Esophagus mucosa (tissue), 1 donor: ENCODE measurements at places on chromosomes 1 and 21.

DNA sequence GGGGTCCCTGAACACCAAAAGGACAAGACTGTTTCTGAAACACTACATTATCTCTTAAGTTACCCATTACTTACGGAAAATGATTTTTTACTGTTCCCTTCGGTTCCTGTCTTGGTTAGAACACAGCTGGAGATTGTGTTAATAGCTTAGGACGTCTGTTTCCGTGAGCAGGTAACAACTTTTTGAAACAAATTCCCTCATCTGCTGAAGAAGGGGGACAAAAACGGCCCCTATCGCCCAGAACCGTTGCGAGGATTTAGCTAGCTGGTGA lies 67.8 kb downstream of the SLC35A3 start:
- ATAC-seq = no peak

DNA sequence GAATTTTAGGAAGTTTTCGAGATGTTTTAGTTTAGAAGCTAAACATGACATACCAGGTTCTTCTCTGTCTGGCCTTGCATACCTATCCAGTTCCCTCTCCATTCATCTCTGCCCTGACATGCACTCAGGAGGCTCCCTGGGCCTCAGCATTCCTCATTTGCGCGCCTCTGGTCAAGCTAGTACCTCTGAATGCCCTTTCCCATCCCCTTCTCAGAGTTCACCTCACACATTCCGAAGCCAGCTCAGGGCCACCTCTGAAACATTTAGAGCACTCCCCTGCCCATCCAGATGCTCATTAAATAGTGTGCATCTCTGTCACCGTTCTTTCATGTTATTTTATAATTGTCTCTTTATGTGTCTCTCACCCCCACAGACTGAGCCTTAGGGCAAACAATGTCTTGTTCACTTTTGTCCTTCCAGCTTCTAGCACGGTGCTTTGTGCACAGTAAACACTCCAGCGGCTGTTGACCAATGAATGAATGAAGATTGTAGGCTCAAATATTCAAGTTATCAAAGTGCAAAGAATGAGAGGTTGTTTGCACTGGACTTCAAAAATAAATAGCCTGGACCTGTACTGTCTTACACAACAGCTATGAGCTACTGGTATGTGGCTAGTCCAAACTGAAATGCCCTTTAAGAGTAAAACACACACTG lies 1.2 kb upstream of the DHCR24 start:
- no peak for ATAC-seq

GRCh38 chr1:154453574-154454352 lies 48.3 kb upstream of the TDRD10 start:
- peak; percentile 75 for ATAC-seq

DNA sequence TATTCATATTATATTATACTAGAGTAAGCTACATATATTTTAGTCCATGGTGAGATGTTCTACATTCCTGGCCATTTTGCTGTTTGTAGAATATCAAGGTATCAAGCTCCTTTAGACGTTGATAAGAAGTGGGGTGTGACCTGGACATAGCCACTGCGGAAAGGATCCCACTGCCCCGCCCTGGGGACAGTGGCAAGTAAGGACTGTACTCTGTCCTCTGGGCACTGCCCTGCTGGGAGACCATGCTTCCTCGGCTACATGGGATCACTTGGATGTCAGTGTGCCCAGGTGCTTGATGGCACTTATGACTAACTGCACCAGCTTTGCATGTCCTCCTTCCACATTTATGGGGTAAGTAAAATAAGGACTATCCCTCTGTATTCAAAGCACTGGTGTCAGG lies 46.3 kb upstream of the NTPCR start:
- no peak for ATAC-seq

- no peak for ATAC-seq
These were observed 11.7 kb downstream of the SOD1 start for GRCh38 chr21:31671146-31671716.

- ATAC-seq = no peak
These were observed 17.8 kb downstream of the ABCG1 start for GRCh38 chr21:42236693-42237092.

DNA sequence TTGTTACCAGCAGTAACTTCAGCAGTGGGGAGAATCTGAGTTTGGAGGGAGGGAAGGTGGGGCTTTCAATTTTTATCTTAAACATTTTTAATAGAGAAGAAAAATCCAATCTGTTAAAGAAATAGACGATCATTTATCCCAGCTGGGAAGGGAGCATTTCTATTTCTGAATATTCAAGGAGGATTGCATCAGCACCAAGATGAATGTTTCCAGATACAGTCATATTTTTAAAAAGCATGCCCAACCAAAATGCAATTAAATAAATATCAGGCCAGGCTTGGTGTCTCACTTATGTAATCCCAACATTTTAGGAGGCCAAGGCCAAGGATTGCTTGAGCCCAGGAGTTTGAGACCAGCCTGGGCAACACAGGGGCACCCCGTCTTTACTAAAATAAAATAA lies 1.7 kb upstream of the ATP1A4 start:
- no peak for ATAC-seq

DNA sequence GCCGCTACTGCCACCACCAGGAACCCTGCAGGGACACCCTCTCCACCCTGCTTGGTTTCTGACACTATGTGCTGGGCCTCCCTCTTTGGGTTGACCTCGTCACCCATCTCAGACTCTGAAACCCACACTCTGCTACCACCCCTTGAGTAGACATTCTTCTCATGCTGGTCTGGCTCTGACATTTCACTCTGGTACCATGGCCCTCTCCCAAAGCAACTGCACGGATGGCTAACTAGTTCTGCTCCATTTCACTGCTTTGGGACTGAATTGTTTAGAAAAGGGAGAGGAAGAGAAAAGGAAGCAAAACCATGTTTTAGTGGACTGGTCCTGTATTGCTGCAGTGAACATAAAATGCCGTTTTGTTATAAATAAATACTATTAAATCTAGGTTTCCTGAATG lies 137.8 kb downstream of the KCNK2 start:
- ATAC-seq = no peak

DNA sequence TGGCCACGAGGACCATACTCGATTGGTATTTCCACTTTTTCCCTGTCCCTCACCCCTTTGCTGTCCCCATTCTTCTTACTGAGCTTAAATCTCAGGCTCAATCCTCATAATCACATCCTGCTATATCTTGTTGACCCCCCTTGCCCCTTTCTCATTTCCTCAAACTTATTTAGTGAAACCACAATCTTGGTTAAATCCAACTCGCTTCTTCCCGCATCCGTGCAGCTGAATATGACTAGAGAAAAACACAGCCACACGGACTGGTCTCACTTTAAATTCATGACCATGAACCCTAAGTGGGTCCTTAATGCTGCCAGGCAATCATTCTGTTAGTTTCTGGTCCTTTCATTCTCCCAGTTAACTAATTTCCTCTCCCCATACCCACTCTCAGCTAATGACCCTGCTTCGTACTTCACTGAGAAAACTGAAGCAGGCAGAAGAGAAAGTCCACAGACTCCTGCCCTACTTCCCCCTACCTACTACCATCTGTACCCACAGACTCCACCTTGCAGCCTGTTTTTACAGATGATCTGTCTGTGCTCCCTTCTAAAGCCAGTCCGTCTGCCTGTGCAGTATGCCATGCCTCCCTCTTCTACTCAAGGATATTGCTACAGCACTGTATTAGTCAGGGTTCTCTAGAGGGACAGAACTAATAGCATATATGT lies 96.8 kb upstream of the LMO4 start:
- ATAC-seq = no peak

- ATAC-seq = peak; percentile 73
These were observed 34.7 kb downstream of the RGSL1 start for GRCh38 chr1:182484531-182485257.

DNA sequence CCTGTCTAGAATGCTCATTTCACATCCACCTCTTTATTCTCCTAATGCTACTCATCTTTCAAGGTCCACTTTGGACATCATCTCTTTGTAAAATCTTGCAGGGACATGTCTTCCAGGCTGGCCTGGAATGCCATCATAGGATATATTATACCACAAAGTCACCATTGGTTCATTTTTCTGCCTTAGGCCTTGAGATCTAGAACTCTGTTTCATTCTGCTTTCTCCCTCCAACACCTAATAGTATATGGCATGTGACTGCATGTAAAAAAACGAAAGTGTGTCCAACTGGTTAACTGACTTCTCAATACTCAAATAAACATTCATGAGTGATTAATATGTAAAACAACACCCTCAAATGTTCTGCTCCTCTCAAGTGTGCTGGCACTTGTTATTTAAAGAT lies 84.1 kb downstream of the RGS2 start:
- ATAC-seq = peak; percentile 78

DNA sequence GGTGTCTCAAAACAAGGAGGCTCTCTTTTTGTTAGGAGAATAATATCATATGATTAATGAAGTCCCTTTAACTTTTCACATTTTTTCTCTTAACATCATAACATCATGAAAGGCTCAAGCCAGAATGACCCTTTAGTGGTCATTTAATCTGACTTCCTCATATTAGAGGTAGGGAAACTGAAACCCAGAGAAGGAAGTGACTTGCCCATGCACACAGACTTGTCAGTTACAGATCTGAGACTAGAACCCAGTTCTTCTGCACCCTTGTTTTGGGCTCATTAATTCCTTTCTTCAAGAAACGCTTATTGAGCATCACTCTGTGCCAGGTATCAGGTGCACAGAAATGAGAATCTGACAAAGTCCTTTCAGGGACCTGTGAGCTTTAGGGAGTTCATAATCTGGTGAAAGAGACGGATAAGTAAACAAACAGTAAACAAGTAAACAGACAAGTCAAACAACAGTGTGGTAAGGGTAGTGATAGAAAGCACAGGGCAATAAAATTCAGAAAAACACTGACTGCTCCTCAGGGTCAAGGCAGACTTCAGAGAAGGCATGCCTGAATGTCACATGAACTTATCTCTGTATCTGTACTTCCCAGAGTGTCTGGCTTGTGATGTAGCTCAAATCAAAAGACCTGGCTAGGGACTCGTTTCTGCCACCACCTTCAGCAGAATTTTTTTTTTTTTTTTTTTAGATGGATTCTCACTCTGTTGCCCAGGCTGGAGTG lies 38.3 kb upstream of the OSBPL9 start:
- peak; percentile 22 for ATAC-seq

GRCh38 chr1:201361652-201362504 lies 15.6 kb downstream of the TNNT2 start:
- peak; percentile 74 for ATAC-seq

DNA sequence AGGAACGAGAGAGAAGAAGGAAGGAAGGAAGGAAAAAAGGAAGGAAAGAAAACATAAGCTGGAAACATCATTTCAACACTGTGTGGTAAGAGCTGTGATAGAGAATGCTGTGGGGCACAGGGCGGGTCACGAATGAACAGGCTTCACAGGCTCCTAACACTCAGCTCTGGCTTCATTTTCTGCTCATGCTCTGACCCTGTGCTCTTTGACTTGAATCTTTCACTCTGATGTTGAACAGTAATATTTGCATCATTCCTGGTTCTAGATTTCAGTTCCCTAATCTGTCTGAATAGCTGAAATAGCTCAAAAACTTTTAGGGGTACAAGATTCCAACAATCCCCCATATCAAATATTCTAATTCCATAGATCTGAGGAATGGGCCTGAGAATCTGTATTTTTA lies 207.3 kb downstream of the LHX8 start:
- no peak for ATAC-seq

GRCh38 chr1:65626003-65626402 lies 166.7 kb upstream of the PDE4B start:
- no peak for ATAC-seq

GRCh38 chr1:178495741-178496409 lies 889 bp downstream of the CLEC20A start:
- no peak for ATAC-seq

DNA sequence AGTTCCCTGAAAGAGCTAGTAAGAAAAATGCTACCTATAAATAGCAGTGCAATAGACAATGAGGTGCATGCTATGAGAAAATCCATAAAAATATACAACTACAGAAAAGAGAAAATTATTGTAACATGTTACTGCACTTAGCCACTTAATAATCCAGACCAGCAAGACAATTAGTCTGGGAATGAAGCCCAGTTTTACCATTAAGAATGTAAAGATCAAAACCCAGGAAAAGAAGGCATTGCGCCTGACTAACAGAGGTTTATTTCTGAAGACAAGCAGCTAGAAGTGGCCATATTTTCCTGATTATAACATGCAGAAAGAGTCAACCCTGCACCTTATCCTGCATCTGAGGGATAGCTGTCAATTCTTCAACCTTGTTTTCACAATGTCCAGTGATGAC lies 276.4 kb upstream of the PRMT6 start:
- no peak for ATAC-seq

- no peak for ATAC-seq
These were observed 157.9 kb downstream of the CASZ1 start for GRCh38 chr1:10638559-10639005.

DNA sequence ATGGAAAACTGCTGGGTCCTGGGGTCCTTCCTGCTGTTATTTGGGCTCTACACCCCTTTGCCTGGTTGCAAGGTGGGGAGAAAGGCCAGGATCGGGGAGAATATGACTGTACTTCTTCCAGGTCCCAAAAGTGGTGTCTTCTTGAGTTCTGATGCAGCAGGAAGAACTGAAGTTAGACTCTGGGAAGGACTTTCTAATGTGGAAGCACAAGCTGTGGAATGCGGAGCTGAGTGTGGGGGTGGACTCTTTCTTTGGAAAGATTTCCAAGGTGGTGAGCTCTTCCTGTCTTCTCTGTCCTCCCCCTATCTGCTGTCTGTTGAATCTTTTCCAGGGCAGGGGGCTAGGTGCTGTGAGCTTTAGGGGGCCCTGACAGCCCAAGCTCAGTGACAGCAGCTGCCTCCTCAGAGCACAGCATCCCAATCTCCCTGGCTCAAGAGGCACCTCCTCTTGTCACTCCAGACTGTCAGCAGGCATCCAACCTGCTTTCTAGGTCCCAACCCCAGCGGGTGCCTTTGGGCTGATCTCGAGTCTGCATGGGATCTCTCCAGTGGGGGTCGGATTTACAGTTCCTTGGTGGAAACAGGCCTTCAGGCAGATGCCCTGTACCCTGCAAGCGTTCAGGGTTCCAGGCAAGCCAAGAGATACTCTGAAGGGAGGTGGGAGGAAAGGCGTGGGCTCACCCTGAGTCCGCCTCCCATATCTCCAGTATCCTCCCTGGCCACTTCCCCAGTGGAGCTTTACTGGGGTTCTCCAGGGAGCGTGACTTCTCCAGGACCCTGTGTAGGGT lies 23.2 kb downstream of the ADORA1 start:
- no peak for ATAC-seq

DNA sequence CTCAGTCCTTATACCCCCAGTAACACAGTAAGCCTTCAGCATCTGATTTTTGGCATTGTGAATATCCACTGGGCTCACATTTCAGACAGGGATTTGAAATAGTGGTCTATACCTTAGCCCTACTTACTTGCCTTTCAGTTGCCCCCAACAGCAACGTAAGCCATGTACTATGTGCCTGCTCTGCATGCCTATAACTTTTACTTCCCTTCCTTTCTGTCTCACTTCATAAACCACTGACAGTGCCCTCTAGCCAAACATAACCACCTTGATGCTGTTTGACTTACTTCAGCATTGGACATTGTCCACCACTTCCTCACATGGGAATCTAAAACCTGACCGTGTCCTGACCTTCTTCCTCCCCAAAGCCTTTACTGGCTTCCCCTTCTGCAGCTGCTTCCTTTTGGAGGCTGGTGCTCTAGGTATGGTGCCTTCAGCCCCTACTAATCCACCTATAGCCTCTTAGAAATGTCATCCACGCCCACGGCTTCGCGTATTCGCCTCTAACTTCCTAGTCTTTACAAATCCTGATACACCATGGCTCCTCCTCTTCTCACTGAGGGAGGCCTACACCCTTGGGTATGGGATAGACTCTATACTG lies 3.6 kb upstream of the ZNF672 start:
- ATAC-seq = no peak

- no peak for ATAC-seq
These were observed 5.9 kb downstream of the CHRM3 start for GRCh38 chr1:239392271-239392670.
